ENCODE measurements at places on chromosomes 12 and 14. TPM values are rescaled to one million over a fixed set of nuclear protein-coding genes. Genes with fewer than 3 reads are reported as not detected.

The CCDC175 gene
- not detected for polyA plus RNA-seq

The CLEC2A gene
- not detected for polyA plus RNA-seq

The ERG28 gene
- polyA plus RNA-seq, result 43.2 TPM

GRCh38 chr14:23344481-23344880, 8.2 kb downstream of the SLC22A17 start:
- H3K36me3 ChIP-seq, result no peaks in the 10 kb centered on the region
- H3K4me3 ChIP-seq, result no peak overlapping the region
- DNase-seq, result no peak
- H3K27ac ChIP-seq, result no peak overlapping the region

Measured in CD4-positive, alpha-beta memory T cell (primary cell).